Iris pigment epithelial cell (primary cell): ENCODE measurements at places on chromosomes 12 and 14.

DNA sequence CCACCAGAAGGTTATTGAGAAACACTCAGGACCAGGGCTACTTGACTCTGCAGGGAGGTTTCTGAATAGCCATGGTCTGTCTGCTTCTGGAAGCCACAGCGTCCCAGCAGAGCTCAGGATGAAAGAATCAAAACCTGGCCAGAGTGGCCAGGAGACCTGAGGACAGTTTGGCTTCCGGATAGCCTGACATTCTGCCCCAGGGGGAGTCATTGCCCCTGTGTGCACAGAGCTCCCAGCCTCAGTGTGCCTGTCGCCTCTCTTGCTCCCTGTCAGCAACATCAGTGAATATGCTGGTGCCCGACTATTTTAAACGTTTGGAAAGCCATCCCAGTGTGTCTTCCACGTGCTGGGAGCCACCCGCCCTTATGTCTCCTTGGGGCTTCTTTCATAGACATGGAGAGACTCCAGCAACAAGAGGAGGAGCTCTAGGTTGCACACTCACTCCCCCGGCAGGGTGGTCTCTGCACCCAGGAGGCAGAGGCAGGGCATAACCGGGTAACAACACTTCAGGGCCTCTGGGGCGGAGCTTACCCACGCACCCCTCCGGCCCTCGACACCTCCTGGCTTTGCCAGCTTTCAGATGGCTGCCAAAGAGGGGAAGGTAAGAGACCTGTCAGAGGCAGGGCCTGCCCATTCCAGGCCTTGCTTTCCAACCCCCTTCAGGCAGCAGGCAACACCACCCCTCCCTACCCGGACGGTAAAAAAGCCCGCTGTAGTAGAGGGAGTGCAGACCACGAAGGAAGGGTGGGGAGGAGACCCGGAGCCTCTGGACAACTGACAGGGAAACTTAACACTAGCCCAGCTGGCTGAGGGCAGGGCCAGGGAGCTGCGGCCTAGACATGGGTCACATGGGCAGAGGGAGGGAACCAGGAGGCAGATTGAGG is 19.0 kb upstream of the SLC6A12 start:
- DNase-seq: no peak

GRCh38 chr12:2120982-2121758 is 68.4 kb downstream of the CACNA1C start:
- DNase-seq: no peak

- DNase-seq: no peak
Measured at GRCh38 chr12:50626026-50626425, 121.2 kb downstream of the DIP2B start.

DNA sequence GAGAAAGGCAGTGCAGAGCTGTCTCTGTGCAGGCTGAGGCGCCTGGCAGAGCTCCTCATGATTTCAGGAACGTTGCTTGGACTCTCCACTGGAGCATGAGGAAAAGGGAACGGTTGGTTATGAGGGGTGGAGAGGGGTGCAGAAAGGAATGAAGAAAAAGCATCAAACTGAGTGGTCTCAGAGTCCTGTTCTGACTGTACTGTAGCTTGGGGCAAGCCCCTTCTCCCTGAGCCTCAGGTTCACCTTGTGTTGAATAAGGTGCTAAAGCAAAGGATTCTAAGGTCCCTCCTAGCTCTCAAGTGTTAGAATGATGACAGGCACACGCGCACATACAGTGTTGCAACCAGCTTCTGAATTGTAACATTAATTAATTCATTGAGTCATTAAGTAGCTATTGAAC is 125.2 kb upstream of the PARP11 start:
- DNase-seq: no peak

DNA sequence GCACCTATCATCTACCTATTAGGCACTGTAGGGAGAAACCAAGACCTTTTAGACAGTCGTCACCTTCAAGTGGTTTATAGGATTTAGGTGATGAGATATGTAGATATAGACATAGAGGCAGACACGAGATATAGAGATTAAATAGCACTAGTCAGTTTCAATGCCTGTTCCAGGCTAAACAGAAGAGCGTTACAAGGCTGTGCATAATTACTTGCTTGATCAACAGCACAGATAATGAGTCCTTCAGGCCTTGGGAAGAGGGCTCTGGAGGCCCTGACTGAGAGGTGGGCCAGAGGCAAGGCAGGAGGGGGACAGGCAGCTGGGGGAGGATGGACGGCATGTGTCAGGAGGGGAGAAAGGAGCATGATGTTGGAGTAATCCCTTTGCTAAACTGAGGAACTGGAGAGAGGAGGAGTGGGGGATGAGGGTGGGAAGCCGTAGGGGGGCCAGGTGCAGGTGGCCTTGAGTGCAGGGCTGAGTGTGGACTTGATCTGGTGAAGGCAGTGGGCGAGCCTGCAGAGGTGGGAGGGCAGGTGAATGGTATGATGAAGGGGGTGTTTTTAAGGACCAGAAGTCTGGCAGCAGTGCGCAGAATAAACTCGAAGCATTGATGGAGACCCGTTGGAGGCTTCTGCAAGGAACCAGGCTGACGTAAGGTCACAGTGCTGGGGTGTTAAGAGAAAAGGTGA is 43.9 kb upstream of the ATP23 start:
- no peak for DNase-seq

- peak; percentile 99 for DNase-seq
Measured at GRCh38 chr14:100375266-100375962, 52.3 kb downstream of the SLC25A47 start.

GRCh38 chr12:111409403-111409779 is 3.7 kb downstream of the SH2B3 start:
- DNase-seq: peak; percentile 49

DNA sequence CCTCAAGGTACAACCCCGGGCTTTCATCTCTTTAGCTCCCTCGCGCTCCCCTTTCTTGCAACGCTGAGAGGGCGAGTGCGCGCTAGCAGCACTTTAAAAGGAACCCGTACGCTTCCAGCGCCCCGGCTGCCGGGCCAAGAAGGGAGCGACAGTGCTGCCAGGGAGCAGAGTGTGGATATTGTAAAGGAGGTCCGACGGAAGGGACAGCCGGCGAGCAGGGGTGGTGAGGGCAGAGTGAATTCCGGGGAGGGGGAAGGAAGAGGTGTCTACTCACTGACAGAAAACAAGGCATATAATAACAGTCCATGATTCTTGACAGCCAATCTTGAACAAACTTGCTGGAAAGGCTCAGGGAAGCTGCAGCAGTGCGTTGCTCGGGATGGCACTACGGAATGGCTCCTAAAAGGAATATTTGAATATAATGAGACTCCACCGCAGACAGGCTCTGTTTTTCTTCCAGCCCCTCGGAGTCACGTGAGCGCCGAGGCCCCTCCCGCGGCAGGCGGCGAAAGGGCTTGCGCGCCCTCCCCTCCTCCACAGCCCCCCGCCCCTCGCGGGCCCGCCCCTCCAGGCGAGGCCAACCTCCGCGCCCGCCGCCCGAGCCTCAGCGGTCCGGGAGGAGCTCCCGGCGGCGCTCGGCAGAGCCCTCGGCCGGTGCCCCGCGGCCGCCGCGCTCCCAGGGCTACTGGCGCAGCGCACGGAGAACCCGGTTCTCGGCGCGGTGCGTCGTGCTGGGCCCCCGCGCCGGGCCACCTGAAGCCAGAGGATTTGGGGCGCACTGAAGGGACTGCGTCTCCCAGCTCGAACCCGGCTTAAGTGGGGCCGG is 3.4 kb downstream of the BMP4 start:
- peak; percentile 70 for DNase-seq

GRCh38 chr14:28052251-28052650 is 714.3 kb upstream of the FOXG1 start:
- no peak for DNase-seq

- DNase-seq: peak; percentile 64
Measured at GRCh38 chr12:107404981-107405380, 280.6 kb upstream of the PWP1 start.

GRCh38 chr14:50021261-50022031 is 94.9 kb downstream of the VCPKMT start:
- no peak for DNase-seq

GRCh38 chr12:107760207-107760808 is 629 bp downstream of the PRDM4 start:
- DNase-seq: no peak

GRCh38 chr14:74469548-74470518 is 23.3 kb downstream of the NPC2 start:
- no peak for DNase-seq

- peak; percentile 46 for DNase-seq
Measured at GRCh38 chr12:107511292-107511691, 174.3 kb upstream of the PWP1 start.

DNA sequence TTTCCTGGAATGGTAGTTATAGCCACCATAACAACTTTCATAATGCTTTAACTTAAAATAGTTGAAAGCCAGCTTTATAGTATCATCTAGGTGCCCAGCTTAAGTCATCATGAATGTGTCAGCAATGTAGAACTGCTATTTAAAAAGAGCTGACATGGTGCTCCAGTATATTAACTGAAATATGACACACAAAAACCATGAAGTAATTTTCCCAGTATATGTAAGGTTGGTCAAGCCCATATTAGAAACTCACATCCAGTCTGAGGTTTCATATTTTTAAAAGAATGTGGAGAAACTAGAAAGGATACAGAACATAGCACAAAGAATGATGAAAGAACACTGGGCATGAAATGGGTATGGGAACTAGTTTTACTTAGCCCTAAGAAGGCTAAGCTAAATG is 121.3 kb upstream of the KRAS start:
- no peak for DNase-seq

- no peak for DNase-seq
Measured at GRCh38 chr14:21255385-21256101, 13.7 kb downstream of the HNRNPC start.

DNA sequence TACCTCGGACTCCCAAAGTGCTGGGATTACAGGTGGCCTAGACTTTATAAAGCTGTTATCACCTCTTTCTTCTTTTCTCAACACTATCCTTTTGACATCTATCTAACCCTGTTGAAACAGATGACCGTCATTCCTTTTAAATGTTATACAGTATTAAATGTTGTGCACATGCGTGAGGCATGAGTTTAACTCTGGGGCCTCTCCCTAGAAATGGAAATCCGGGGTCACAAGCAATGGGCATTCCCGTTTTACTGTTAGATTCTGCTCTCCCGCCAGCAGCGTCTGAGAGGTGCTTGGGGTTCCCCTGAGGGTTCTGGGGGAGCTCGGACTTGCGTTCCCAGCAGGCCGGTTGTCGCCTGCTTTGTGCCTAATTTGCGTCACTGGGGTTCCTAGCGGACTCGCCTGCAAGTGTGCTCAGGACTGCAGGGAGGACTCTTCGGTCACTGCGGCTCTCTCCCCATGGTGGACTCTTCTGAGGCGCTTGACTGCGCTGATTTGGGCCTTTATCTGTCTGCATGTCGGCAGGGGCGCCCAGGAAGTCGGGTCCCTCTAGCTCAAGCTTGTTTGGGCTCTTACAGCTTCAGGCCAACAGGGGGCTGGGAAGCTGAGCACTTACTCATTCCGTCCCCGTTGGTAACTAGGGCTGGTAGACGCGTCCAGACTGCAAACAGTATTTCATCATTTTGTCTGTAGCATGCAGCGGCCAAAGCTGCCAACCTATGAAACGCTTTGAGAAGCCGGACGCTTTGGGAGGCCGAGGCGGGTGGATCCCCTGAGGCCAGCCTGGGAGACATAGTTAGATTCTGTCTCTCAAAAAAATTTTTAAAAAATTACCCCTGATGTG is 1.2 kb upstream of the RAN start:
- peak; percentile 97 for DNase-seq

DNA sequence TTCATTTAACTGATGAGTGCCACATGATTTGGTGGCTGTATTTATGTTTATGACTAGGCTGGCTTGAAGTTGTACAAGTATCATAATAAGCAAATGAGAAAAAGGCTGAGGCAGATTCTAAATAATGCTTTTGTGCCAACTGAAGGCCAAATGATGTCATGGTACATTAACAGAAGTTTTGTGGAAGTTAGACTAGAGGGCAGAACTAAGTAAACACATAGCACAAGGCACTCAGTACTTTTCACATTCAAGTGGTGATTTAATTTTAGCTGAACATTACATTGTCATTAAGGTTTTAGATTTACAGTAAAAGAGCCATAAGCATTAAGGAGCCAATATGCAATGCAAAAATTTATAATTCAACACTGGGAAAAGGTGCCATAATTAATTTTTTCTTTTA is 21.1 kb downstream of the PPP1CC start:
- no peak for DNase-seq

DNA sequence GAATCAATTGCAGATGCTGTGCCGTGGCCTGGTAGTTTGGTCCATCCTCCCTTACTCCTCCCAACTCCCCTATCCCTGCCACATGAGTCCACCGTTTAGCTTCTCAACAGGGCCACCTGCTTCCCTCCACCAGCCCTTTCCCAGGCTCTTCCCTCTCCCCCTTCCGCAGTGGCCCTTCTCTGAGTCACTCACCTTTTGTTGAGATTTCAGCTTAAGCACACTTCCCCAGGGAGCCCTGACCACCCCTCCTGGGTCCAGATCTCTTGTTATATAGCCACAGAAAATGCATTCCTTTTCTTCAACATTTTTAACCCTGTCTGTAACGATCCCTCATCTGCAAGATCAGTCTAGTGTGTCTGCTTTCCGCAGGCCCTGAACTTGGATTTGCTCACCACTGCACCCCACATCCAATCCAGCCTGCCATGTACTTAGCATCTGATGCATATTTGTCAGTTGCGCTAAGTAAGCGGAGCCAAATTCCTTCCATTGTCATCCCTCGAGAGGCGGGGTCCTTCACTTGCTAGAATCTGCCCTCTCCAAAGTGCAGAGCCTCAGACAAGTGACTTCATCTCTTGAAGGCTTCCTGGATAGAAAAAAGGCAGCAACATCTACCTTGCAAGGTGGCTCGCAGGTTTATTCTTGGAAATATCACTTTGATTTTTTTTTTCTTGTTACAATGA is 41.1 kb downstream of the TMEM63C start:
- no peak for DNase-seq

DNA sequence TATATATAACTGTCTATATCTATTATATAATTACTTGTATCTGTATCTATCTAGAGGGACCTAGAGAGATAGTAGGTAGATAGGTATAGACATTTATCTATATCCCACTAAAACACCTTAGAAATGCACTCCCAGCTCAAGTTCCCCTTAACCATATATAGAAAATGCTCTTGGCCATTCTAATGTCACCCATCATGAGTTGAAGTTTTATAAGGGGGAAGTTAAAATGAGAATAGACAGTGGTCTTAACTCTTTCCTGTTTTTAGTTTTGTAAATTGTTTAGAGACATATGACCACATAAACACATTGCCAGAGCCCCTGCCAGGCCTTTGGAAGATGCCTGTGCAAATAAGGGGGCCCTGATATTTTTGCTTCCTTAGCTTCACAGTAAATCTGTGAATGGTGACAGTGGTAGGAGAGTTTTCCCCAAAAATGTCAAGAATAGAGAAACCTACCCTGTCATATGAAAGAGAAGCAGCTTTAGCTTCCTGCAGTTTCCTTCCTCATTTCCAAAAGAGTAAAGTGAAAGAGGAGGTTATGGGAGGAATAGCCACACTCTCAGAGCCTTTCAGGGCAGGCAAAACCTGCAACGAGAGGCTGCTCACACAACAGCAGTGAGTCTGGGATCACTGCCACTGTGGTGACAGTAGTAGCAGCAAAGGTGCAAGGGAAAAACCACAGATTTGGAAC is 45.5 kb downstream of the MGST1 start:
- no peak for DNase-seq
